ENCODE measurements at places on chromosomes 2 and 18.

DNA sequence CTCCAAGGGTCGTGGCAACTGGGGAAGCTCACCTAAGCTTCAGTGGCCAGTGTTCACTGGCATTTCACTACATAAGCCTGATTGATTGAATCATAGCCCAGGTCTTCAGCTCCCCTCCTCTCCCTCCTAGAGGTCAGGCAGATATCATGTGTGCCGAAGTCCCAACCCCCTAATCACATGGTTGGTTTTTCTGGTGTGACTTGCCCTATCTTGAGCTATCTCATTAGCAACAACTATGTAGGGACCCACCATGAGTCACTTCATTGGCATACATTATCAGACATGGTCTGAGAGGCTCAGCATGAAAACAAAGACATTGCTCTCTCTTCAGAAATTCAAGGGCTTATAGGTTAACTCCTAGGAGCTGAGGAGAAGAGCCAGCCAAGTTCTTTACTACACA is 76.8 kb downstream of the LYPD1 start:
- no peak for DNase-seq

- no peak for DNase-seq
Observed at GRCh38 chr18:1998121-1998520, 573.2 kb downstream of the METTL4 start.

DNA sequence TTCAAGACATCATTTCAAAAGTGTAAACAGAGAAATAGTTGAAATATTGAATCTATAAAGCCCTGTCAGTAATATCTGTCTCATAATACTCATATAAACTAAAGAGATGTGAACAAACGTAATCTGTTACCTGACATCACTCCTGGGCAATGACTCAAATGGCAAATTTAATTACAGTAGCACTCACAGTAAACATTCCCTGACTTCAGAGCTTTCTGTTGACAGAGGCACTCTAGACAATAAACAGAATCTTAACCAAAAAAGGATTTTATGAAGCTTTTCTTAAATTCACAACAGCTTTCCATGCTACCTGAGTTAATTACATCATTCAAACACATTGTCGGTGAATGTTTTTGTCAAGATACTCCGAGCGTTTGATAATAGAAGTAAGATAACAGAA is 128.1 kb upstream of the PDE1A start:
- no peak for DNase-seq

GRCh38 chr2:144156736-144157640 is 362.9 kb downstream of the ZEB2 start:
- DNase-seq, result no peak

- peak; percentile 84 for DNase-seq
Observed at GRCh38 chr2:68824831-68825230, 46.4 kb downstream of the BMP10 start.

DNA sequence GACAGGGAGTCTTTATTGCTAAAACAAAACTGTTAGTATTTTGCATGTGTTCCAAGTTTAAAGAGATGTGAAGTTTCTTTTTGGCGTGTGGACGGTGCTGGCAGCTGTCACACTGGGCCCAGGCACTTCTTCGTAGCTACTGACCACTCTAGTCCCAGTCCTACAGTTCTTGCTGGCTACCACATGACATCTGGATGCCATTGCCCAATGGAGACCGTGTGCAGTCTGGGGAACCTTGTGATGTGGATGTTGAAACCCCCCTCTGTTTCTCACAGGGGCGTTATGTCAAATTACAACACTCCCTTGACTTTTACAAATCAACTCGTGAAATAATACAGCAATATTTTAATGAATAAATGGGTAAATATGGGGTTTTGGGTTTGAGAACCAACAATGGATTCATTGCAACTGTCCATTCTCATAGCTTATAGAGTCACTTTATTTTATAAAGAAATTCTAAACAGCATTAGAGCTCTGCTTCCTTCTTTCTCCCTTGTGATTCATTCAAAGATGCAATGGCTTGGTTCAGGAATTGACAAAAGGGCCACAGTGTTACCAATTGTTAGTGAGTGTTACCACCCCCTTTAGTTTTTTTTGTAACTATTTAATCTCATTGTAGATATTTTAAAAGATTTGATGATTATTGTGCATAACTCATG is 1.2 kb downstream of the GPD2 start:
- DNase-seq, result peak; percentile 67

DNA sequence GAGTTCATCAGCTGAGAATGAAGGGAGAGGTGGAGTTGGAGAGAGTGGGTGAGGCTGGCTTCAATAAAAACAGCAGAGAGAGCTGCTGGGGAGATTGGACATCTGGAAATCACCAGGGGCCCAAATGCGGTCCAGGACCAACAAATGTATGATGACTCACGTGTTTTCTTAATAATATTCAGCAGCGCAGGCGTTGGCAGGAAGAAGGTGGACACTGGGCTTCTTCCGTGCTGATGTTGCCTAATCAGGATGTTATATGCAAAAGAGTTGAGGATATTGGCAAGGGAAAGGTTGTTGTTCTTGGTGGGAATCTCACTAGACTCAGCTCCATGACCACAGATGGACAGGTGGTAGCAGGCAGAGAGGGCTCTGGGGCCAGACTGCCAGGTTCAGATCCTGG is 12.8 kb upstream of the PLA2R1 start:
- DNase-seq, result peak; percentile 97

GRCh38 chr2:67544286-67544685 is 147.2 kb downstream of the ETAA1 start:
- no peak for DNase-seq

- DNase-seq, result peak; percentile 96
Observed at GRCh38 chr2:207148020-207148419, 17.7 kb downstream of the KLF7 start.

GRCh38 chr2:71449343-71449742 is 4.0 kb upstream of the DYSF start:
- no peak for DNase-seq

GRCh38 chr2:217220228-217221013 is 360.6 kb upstream of the TNP1 start:
- peak; percentile 14 for DNase-seq

DNA sequence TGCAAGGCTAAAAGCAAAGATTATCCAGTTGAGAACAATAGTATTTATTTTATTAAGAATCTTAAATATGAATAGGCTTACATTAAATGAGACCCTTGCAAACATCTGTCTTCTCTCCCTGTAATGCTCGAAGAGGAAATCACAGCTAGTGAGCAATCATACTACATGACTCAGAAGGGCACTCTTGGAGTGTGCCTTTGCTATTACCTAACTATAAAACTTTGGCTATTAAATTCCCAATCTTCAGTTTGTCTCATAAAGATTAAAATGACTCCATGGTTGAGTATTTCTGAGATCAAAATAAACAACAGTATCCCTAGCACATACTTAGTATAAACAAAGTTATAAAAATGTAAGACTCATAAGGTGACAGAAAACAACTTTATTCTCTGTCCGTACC is 296.9 kb downstream of the KCNJ3 start:
- no peak for DNase-seq

GRCh38 chr18:40338284-40338683 is 1616.8 kb upstream of the PIK3C3 start:
- no peak for DNase-seq

DNA sequence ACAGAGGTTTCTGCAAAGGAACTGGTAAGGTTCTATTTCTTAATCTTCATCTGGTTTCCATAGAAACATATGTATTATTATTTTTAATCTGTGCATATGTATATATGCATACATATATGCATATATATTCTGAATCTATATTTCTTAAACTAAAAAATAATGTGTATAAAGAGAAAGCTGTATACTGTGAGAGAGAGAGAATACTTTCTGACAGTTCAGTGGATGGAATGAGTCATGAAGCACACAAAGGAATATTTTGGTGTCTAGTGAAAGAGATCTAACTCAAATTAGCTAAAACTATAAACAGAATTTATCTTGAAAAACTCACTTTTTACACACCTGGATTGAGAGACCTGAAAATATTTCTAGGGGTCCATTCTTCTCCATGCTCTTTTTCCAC is 1929.3 kb upstream of the LRRTM1 start:
- DNase-seq, result no peak

DNA sequence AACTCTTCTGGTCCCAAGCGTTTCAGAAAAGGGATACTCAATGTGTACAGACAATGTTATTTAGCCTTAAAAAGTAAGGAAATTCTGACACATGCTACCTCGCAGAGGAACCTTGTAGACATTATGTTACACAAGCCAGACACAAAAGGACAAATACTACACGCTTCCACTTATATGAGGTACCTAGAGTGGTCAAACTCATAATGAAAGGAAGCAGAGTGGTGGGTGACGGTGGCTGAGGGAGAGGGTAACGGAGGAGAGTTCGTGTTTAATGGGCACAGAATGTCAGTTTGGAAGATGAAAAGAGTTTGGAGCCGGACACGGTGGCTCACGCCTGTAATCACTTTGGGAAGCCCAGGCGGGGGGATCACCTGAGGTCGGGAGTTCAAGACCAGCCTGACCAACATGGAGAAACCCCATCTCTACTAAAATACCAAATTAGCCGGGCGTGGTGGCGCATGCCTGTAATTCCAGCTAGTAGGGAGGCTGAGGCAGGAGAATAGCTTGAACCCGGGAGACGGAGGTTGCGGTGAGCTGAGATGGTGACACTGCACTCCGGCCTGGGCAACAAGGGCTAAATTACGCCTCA is 1.4 kb downstream of the MCM6 start:
- no peak for DNase-seq

DNA sequence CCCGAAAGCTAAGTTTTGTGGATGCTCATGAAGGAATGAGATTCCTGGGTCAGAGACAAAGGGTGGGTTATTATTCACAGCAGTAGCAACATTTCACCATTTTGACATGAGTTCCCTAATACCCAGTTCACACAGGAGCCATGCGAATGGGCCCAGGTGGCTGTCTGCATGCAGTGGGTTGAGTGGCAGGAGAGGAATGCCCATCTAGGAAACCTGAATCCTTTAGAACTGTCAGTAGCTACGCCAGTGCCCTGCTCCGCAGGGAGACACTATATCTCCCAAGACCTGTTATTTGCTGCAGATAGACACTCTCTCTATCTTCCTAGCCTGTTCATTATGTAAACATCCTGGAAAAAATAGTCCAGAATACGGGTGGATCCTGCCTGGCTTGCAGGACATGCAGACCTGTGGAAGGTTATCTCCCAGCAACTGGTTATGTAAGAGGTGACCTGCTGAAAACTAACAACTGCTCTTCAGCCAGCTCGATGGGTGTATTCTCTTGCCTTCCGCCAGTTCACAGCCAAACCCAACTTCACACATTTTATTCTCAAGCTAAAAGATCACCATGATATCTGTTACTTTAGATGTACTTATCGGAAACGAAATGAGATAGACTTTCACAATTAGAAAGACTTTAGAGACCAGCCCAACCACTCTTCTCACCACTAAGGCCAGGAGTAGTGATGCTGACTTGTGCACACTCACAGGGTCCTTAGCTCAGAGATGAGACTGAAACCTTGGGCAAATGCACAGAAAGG is 59.1 kb downstream of the MBP start:
- no peak for DNase-seq

GRCh38 chr2:113202305-113203216 is 28.8 kb downstream of the PSD4 start:
- DNase-seq, result no peak

- DNase-seq, result no peak
Observed at GRCh38 chr2:78070693-78071092, 548.5 kb upstream of the LRRTM4 start.

DNA sequence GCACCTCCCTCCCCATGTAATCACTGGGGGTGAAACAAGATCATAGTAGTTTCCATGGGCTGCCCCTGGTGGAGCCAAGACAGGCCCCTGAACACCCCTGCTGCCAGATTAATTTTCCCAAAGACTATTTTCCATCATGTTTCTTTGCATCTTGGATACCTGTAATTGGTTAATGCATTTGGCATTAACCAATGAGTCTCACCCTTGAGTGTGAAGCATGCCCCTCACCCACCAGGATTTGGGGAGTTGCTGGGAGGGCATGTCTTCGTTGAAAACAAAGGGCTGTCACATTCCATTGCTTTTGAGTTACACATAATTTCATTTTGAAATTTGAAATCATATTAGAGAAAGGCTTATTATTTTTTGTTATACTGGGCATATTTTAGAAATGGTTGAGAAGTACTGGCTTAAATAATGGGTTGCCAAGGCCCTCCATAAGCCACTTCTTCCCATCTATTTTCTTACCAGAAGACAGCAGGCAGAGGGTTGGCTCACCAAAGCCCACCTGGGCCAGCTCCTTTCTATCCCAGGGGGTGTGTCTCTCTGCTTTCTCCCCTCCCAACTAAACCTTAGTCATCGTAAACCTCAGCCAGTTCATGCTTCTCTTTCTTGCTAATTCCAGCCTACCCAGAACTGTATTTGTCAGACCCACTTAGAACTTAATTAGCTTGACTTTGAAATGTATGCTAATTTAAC is 51.8 kb downstream of the ATIC start:
- DNase-seq, result peak; percentile 39

- DNase-seq, result no peak
Observed at GRCh38 chr2:217973008-217973787, 29.6 kb downstream of the TNS1 start.

- DNase-seq, result no peak
Observed at GRCh38 chr2:236858661-236859060, 227.0 kb upstream of the COPS8 start.

GRCh38 chr2:30860003-30860725 is 52.9 kb upstream of the CAPN13 start:
- no peak for DNase-seq

- no peak for DNase-seq
Observed at GRCh38 chr18:74290794-74291471, 830 bp downstream of the CYB5A start.

DNA sequence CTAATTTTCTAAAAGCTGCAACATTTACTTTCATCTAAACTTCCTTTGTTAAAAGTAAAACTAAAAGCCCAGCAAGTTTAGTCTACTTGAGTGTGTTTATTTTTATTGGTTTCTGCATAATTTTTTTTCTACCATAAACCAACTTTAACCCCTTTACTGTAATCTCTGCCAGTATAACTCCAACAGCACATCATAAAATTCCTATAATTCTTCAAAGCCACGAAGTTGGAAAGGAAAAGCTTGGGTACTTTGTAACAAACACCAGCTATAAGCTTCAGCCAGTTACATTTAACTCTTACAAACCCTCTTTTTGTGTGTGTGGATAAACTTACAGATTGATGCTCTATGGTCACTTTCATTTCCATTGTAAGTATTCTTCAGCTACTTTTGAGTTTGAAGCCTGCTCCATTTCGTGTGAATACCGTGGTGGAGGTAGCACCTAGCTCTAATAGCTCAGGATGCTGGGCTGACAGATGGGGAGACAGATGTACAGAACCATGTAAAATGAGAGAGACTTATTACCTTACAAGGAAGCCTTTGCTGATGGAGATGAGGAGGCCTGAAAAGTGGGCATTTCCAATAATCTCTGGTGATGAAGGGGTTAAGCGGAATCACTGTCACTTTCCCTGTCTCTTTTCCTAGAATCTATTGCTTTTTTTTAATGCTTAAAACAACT is 42.5 kb downstream of the ZEB2 start:
- DNase-seq, result peak; percentile 64

- peak; percentile 61 for DNase-seq
Observed at GRCh38 chr2:10957391-10957790, 45.7 kb downstream of the KCNF1 start.

- DNase-seq, result peak; percentile 66
Observed at GRCh38 chr2:79993144-79993543, 311.4 kb downstream of the LRRTM1 start.

GRCh38 chr2:222319586-222320435 is 21.0 kb upstream of the PAX3 start:
- DNase-seq, result no peak

Data from AG10803 (cell line).